CD14-positive monocyte (primary cell): ENCODE measurements at places on chromosomes 2 and 18. TPM values are rescaled to one million over a fixed set of nuclear protein-coding genes. Genes with fewer than 3 reads are reported as not detected.
A peak's percentile ranks its signal among the peaks of the same experiment; 100 is the strongest.

The SKOR2 gene
- not detected in 2 replicates for polyA plus RNA-seq

The EHD3 gene
- polyA plus RNA-seq: 1.5 TPM

The OSBPL6 gene
- not detected for polyA plus RNA-seq

The TMEFF2 gene
- not detected for polyA plus RNA-seq

The LBH gene
- 0.41 and 1.1 TPM in 2 replicates for polyA plus RNA-seq

GRCh38 chr2:54271843-54272627 lies 16.0 kb upstream of the TSPYL6 start:
- peak; percentile 3 for DNase-seq

GRCh38 chr2:36374585-36374984 lies 19.0 kb downstream of the CRIM1 start:
- DNase-seq: no peak

DNA sequence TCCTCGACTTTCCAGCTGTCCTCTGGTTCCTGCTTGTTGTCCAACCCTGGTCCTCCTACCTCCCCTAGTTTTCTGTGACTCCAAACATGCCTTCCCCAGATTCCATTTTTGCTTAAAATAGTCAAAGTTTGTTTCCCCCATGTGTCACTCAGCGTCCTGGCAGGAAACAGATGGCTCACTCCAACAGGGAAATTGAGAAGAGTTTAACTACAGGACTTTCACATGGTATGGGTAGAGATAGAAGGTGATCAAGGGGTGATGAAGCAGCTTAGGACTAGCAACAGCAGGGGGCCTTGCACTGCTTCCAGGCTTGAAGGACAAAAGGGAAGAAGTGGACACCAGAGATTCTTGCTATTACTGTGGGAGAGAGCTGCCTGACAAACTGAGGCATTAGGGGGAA lies 6.1 kb upstream of the CUL3 start:
- DNase-seq: no peak

DNA sequence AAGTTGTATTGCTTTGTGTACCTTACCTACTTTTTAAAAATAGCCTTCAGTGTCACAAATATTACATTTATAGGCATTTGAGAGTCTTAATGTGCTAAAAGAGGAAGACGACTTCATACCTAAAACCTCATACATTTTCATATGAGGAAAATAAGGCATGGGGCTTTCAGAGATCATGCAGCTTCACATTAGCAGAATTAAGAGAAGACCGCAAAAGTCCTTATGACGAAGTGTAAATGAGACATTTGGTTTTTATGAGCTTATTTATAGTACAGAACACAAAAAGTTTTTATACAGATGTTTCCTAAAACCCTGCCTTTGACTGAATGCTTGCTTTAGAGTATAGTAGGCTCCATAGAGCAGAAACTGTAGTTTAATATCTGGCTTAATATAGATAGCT lies 10.1 kb upstream of the CCDC138 start:
- no peak for DNase-seq

DNA sequence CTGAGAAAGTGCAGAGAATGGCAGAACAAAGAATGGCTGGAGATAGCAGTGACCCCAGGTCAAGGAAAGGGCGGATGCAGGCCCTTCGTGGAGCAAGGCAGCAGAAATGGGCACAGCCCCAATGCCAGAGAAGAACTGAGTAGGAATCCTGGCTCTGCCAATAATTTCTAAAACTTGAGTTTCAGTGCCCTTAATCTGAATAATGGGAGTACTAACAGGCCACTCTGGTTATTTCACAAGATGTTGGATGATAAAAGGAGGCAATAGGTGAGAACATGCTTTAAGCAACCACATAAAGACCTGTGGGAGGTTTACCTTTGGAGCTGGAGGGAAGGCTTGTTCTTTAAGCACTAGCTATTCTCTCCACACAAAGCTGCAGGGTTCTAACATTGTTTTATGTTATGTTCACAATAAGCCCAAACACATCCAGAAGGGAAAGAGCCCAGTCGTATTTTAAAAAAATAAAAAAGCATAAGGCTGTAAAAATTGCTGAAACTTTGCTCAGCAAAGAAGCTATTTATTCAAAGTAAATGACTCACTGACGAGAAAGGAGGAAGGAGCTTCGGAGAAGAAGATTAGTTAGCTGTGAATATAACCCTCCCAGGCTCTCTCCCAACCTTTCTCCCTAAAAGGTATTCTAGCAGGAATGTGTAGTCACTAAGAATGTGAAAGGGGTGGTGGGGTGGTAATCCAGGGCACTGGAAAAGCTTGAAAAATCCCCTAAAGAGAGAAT lies 470.2 kb downstream of the TXNL1 start:
- no peak for DNase-seq
